ENCODE measurements at places on chromosomes 4 and X.

DNA sequence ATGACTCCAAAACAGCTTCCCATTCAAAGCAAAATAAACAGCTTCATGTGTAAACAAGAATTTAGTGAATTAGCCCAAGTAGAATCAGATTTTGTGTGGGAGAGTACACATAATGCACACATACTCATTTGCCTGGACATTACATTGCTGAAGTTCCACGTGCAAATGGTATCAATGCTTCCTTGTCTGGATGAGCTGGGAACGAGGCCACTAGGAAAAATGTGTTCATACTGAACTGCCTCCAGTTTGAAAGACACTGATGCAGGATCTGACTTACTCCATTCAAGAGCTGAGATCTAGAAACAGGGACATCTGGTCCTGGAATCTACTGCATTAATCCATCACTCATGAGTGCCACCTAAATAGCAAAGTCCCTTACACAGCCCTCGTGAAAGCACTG is 228.0 kb downstream of the APBB2 start:
- no peak for DNase-seq

DNA sequence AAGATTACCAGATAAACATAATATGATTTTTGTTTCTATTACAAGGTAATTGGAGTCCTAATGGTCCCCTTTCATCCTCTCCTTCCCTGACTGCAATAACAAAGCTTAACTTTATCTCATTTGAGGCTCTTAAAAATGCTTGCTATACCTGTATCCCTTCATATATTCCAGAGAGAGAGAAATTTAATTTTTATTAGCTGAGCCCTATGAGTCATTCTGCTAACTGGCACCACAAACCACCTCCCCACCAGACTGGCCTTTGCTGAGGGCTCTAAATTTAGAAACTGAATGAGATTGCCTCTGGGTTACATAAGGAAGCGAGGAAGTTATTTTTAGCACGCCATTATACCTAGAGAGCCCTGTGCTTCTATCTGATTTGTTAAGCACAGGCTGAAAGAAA is 27.4 kb downstream of the CBLL2 start:
- no peak for DNase-seq

- DNase-seq: no peak
Measured at GRCh38 chr4:182831376-182831775, 85.8 kb downstream of the DCTD start.

GRCh38 chr4:79865201-79865597 is 207.8 kb downstream of the ANTXR2 start:
- no peak for DNase-seq

GRCh38 chr4:152699313-152699712 is 19.5 kb upstream of the TMEM154 start:
- no peak for DNase-seq

GRCh38 chr4:77496457-77496856 is 109.2 kb upstream of the CXCL13 start:
- no peak for DNase-seq

DNA sequence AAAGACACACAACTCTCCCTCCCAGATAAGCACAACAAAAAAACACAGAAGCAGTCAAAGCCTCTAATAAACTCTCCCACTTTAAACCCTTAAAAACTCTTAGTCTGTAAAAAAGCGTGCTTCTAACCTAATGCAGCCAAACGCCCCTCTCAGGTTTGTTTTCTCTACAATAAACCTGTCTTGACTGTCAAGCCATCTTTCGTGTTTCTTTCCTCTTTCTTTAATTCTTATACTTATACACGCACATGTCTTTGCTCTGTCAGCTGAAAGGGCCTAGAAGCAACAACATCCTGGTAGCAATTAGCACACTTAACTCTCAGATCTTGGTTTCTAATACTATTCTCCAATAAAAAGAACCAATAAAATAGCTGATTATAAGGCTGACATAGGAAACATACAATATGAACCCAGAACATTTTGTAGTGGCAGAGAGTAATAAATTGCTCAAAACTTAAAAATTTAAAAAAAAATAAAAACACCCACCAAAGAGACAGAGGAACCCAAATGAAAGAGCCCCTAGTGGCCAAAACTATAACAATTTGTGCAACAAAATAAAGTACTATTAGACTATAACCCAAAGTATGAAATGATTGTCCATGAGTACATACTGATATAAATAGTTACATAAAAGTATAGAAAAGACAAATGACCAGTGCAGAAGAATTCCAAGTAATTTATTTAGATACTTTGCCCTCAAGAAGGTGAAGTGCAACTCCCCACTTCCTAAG is 440.4 kb upstream of the ADGRL3 start:
- no peak for DNase-seq

DNA sequence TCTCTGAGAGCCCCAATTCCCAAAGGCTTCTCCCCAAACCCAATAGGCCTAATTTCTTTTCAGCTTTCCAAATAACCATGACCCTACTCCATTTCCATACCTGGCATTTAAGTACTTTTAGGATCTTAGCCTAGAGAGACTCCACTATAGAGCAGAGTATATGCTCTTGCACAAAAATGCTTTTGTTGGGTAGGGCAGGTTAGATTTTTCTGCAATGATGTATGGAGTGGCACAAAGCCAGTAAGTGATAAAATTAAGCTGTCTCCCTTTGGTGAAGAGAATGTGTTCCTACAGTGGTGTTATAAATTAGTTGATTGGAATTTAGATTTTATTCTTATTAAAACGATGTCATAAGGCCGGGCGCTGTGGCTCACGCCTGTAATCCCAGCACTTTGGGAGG is 124.9 kb downstream of the INPP4B start:
- no peak for DNase-seq

DNA sequence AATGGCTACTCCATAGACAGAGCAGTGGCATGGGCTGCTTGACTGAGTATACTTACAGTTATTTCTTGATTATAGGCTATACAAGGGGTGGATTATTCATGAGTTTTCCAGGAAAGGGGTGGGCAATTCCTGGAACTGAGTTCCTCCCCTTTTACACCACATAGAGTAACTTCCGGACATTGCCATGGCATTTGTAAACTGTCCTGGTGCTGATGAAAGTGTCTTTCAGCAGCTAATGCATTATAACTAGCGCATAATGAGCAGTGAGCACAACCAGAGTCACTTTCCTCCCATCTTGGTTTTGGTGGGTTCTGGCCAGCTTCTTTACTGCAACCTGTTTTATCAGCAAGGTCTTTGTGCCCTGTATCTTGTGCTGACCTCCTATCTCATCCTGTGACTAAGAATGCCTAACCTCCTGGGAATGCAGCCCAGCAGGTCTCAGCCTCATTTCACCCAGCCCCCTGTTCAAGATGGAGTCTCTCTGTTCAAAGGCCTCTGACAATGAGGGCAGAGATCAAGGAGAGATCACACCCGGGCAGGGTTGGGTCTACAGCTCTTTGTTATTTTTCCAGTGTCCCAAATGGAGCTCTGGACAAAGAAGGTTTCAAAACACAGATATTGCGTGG is 468.4 kb upstream of the PRKX start:
- DNase-seq: no peak

DNA sequence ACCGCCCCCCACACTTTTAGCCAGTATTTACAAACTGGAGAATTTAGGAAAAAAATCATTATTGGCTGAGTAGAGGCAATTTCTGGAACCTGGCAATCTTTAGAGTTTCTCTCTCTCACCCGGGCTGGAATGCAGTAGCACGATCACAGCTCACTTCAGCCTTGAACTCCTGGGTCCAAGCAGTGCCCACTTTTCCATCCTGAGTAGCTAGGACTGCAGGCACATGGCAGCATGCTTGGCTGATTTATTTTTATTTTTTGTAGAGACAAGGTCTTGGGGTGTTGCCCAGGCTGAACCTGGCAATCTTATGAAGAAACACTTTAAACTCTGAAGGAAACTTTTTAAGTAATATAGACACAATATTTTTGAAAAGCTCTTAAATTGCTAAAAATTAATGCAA is 120.1 kb downstream of the AFF1 start:
- DNase-seq: no peak

DNA sequence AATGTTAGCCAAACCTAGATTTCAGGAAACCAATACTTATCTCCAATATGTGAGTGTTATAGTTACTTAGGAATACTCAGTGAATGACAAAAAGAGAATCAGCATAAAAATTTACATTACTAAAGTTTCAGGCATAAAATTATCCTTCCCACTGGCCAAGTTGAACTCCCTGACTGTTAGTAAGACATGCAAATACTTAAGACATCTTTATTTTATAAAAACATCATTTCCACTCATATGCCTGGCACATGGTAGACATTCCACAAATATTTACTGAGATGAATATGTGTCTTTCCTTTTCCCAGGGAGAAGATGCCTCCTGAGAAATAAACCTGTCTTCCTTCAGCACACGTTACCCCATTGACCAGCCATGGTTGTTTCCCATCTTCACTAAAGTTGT is 7.3 kb downstream of the VEGFD start:
- no peak for DNase-seq

GRCh38 chrX:26352891-26353430 is 137.0 kb downstream of the MAGEB5 start:
- no peak for DNase-seq

DNA sequence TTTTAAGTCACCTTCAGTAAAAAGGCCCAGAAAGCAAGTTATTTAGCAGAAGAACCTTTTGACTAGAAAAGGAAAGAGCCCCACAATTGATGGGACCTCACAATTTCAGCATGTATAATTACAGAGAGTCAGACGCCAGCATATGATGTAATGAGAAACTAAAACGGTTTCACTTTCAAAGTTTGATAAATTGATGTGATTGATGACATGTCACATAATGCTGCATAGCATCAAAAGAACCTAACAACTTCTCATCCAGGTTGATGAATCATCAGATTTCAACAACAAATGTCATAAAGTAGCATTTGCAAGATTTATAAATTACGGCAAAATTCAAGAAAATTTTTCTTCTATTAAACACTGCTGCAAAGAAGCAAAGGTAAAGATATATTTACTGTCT is 3.9 kb upstream of the GAR1 start:
- DNase-seq: no peak

GRCh38 chr4:165359506-165359905 is 19.3 kb upstream of the CPE start:
- DNase-seq: no peak

DNA sequence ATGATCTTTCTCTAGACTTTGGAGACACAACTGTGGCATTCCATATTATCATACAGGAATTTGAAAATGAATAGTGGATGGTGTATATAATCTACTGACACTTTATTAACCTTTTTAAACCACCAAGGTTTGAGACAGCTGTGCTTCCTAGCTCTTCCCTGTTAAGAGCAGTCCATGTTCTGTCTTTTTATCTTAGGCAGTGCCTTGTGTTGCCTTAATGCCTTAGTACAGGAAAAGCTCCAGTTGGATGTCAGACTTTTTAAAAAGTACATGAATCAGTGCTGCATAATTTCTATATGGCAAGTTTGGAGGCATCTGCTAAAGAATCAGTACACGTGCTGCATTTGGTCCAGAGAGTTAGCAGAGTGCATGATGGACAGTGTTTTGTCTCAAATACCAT is 45.1 kb downstream of the OCRL start:
- DNase-seq: no peak

GRCh38 chr4:75673959-75674328 is 733 bp upstream of the G3BP2 start:
- DNase-seq: no peak

DNA sequence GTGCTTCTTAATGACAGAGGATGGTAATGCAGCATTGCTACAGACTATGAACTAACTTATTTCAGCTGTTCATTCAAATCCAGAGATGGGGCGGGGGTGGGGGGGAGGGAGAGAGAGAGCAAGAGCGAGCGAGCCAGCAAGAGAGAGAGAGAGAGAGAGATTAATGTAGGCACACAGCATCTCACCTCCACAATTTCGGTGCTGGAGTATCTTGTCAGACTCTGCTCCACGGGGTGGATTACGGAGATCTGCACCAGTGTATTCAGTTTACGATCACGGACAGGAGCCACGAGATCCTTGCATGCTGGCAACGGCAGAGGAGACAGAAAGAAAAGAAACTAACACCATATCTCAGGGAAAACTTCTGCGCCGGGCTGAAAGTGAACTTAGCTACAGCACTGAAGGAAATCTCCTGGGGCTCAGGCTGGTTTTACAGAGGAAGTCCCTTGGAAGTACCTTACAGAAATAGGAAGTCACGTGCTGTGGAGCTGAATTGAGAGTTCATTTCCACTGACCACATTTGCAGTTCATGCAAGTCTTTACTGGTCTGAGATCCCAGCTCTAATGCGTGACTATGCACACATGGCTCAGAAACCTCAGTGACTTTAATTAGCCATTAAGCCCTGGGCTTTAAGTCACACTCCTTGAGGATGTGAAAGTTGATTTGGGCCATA is 440.9 kb downstream of the INPP4B start:
- DNase-seq: peak; percentile 64

DNA sequence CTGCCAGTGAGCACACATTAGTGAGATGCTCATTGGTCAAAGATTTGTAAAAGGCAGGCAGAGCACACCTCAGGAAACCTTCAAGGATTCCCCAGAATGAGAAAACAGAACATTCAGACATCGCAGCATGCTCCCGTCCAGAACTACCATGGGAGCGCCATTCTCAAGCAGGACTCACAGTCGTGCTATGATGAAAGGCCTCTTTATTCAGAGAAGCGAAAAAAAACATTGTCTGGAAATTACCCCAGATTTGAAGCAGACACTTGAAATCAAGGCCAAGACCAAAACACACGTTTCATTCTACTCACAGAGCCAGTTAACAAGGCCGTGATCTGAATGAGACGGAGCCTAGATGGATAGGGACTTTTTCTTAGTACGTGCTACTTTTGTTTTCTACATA is 961.8 kb upstream of the TENM3 start:
- DNase-seq: no peak

- DNase-seq: no peak
Measured at GRCh38 chr4:37051111-37051510, 193.4 kb upstream of the NWD2 start.

DNA sequence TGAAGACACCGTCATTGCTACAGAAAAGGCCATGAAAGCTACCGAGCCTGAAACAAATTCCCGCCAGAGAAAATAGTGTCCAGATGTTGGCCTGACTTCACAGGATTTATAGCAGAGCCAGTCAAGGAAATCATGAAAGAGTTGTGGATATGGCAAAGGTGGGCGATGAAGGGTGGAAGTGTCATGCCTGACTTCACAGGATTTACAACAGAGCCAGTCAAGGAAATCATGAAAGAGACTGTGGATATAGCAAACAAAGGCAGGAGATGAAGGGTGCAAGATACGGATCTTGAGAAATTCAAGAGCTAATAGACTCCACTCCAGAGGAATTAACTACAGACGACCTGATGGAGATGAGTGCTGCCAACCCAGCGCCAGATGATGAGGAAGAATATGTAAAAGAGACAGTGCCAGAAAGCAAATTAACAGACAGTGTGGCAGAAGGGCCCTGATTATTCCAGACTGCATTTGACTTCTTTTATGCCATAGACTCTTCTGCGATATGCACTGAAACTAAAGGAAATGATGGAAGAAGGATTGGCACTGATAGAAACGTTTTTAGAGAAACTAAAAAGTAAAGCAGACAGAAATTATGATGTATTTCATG is 17.2 kb downstream of the TRMT44 start:
- DNase-seq: no peak

DNA sequence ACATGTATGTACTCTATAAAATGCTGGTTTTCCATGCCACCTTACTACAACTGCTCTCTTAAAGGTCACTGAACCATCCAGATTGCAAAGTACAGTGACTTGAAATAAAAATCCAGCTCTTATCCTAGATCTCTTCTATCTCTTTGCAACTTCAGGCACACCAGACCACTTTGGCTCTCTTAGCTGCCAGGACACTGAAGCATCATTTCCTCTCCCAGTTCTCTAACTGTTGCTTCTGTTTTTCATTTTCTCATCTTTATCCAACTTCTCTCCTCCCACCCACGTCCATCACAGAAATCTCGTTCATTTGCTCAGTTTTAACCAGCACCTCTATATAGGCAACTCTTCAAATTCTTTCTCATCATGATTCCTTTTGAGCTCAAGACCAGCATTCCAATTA is 74.3 kb downstream of the METTL14 start:
- DNase-seq: no peak

Data from CD4-positive, alpha-beta T cell treated with Interleukin-12 subunit alpha and Interleukin-12 subunit beta, for 1 hour (primary cell).